ENCODE measurements at places on chromosomes 7 and 10.

DNA sequence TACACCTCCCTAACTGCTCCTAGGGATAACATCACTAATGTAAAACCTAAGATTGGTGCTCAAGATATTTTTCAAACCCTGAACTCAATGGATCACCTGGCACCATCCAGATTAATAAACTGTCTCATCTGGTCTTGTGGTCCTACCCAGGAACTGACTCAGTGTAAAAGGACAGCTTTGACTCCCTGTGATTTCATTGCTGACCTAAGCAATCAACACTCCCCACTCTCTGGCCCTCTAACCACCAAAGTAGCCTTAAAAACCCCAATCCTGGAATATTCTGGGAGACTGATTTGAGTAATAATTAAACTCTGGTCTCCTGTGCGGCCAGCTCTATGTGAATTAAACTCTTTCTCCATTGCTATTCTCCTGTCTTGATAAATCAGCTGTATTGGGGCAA is 6.2 kb upstream of the USP54 start:
- no peak for DNase-seq

DNA sequence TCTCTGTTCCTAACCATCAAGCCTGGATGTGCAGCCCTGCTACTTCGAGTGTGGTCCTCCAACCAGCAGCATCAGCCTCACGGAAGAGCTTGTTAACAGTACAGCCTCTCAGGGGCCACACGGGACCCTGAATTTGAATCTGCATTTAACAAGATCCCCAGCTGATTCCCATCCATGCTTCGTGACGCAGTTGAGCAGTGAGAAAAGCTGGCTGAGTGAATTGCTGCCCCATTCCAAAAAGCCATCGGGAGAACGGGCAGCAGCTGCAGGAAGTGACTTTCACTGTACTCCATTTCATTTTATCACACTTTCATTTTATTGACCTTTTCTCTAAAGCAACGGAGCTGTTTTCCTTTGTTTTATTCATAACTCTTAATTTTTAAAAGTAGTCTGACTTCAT is 22.5 kb downstream of the FAM171A1 start:
- DNase-seq, result no peak

DNA sequence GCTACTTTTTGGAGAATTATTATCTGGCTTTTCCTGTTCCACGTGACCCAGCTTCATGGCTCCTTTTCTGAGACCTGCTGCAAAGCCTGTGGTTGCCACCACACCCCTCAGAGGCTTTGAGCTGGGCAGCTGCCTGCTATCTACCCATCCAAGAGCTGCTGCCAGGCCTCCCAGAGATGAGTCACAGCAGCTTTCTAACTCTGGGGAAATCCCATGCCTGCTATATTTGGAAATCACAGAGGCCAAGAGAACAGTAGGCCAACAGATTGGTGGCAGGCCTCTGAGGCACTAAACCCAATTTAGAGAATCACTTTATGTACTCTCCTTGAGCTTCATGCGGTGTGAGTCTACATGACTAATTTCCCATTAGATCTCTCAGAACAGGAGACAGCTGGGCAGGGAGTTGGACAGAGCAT is 35.2 kb downstream of the SGCE start:
- peak; percentile 48 for DNase-seq

GRCh38 chr7:47416492-47417480 is 165.1 kb downstream of the TNS3 start:
- no peak for DNase-seq

DNA sequence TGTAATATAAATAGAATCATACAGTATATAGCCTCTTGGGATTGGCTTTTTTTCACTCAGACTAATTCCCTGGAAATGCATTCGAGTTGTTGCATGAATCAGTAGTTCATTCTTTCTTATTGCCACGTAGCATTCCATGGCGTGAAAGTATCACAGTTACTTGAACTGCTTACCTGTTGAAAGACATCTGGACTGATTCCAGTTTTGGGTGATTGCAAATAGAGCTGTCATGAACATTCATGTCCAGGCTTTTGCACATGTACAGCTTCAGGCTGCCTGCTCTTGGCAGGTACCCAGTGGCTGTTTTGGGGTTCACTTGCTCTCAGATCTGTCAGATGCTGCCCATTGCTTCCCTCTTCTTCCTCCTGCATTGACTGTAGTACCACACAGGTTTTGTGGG is 54.9 kb downstream of the LRGUK start:
- DNase-seq, result no peak

DNA sequence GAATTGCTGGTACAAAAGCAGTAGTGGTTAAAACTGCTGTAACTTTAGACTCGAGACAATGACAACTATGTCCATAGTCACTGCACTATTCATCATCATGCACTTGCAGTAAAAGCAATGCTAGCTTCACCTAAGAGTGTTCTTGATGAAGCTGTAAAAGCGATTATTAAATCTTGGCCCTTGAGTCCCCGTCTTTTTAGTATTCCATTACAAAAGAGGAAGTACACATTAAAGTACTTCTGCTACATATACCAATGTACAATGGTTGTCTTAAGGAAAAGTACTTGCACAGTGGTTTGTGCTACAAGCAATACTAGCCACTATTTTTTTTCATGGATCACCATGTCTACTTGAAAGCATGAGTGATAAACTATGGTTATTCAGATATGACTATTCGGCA is 78.3 kb downstream of the ATAD1 start:
- DNase-seq, result no peak

DNA sequence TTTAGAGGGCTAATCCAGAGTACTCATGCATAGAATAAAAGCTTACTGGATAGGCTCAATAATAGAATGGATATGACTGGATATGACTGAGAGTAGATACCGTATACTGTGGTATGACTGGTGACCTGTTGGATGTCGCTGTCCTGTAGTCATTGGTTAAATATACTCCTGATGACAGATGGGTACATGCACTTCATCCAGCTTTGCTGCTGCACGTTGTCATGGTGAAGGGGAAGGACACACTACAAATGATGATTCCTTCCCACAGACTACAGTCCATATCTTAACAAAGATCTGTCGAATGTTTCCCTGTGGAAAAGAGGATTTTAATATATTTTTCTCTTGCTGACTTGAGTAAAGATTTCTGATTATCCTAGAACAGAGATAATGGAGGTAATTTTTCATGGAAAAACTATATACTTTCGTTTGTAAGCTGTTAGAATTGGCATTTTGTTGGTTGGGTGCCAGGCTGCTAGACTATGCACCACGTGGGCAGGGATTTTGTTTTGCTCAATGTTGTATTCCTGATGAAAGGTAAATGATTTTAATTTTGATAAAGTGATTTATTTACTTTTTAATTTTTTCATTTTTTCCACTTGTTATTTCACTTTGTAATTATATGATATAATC is 97.3 kb downstream of the PPP1R9A start:
- no peak for DNase-seq

GRCh38 chr10:69093933-69094332 is 6.0 kb downstream of the SRGN start:
- DNase-seq, result no peak

GRCh38 chr7:144414815-144415214 is 11.3 kb upstream of the NOBOX start:
- DNase-seq, result no peak

DNA sequence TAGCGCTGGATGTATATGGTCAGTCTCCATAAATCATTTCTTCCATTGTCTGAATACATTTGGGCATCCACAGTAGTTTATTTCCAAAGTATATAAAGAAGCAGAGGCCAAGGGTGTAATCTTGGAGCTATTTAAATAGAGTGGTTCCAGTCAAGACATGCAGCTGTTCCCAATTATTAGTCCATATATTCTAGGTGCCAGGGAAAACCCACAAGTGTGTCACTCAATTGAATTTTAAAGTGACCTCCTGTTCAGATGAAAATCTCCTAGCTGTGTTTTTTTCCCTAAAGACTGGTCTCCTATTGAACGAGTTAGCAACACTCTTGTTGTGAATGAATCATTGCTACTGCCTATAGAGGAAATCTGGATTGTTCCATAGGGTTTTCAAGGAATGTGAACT is 260.2 kb upstream of the BMPER start:
- no peak for DNase-seq

- no peak for DNase-seq
Observed at GRCh38 chr10:121263431-121263783, 334.8 kb downstream of the FGFR2 start.

- no peak for DNase-seq
Observed at GRCh38 chr7:28155019-28155660, 25.5 kb downstream of the JAZF1 start.

- no peak for DNase-seq
Observed at GRCh38 chr10:7036951-7037350, 373.9 kb downstream of the SFMBT2 start.

- DNase-seq, result no peak
Observed at GRCh38 chr10:72106154-72106849, 18.0 kb upstream of the SPOCK2 start.

DNA sequence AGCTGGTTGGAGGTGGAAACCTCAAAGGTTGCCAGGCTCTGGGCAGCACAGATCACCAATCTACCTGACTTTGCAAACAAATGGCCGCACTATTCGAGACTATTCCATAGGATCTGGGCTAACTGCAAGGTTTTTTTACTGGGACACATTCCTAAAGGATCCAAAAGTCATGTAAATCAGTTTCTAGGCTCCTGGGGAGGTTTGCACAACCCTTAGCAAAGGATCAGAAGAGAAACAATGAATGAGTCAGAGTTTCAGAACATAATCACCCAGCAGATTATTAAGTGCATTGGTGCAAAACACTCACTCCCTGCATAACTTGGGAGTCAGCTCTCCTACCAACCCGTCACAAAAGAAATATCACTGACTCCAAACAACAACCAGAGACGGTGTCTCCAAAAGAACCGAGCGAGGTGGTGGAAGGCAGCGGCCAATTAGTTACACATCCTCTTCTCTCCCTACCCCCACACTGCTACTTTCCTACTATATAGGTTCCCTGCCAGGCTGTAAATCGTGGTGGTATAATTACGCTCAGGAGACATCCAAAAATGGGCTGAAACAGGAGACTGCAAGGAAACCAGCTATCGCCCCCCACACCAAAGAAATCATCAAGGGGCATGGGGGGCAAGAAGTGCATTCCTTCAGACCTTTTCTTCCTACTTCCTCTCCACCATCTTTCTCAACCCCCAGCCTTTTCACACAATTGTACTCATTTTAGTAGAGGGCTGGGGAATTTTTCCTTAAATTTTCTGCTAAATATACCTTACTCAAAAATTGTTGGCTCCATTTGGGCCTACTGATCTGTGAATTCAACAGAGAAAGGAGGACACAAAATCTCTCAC is 3.2 kb downstream of the UBE2H start:
- DNase-seq, result no peak

DNA sequence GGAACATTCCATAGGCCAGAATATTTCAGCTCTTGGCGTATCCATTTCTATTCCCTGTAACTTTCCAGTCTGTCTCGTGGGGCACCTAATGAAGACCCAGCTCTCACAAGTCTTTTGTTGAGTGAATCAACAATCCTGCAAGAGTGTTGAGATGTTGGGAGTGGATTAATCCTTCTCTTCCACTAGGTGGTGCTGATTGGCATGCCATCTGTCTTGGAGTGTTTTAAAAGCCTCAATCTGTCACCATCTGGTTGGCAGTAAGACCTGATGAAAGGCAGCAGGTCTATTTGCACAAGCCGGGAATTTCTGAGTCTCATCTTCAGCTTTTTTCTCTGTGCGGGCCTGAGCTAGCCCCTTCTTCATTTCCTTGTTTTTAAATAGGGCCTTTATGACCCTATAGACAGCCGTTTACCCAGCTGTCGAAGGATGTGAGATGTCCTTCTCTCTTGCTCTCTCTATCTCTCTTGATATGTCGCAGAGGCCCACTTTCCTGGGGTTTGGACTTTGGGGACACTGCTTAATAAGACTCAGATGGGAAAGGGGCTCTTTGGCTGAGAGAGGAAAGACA is 180.5 kb downstream of the ZNF365 start:
- no peak for DNase-seq

- DNase-seq, result no peak
Observed at GRCh38 chr7:108528183-108528712, 2.3 kb upstream of the PNPLA8 start.

Data from thoracic aorta (tissue), 2 donors.